Activated T-helper 1 cell treated with anti-CD3 and anti-CD28 coated beads, Interleukin-12 subunit alpha, Interleukin-12 subunit beta, Interleukin-2, Interleukin-4 antibody, amounts not matched to agents 30 ng/mL and 10 ng/mL and 1 ng/mL, durations not matched to agents 14 hours and 24 hours and 36 hours (primary cell): ENCODE measurements at places on chromosomes 2 and 18. TPM values are rescaled to one million over a fixed set of nuclear protein-coding genes. Genes with fewer than 3 reads are reported as not detected.

GRCh38 chr18:3209859-3210569, 9.8 kb downstream of the MYOM1 start:
- H3K36me3 ChIP-seq, result no peaks in the 10 kb centered on the region
- no peaks in the 10 kb centered on the region for H3K27me3 ChIP-seq
- no peak overlapping the region for H3K4me3 ChIP-seq
- no peaks in the 10 kb centered on the region for H3K4me1 ChIP-seq

- peaks cover 11% of the 10 kb centered on the region for H3K36me3 ChIP-seq
- no peak overlapping the region for H3K27ac ChIP-seq
- no peak overlapping the region for H3K4me3 ChIP-seq
- no peaks in the 10 kb centered on the region for H3K4me1 ChIP-seq
- H3K27me3 ChIP-seq, result no peaks in the 10 kb centered on the region
Observed at GRCh38 chr2:173196080-173196479, 120.4 kb downstream of the MAP3K20 start.

- no peak overlapping the region for H3K27ac ChIP-seq
- no peak for DNase-seq
- no peaks in the 10 kb centered on the region for H3K27me3 ChIP-seq
- H3K4me3 ChIP-seq, result no peak overlapping the region
- peaks cover 2% of the 10 kb centered on the region for H3K36me3 ChIP-seq
Observed at GRCh38 chr2:30351949-30352348, 95.1 kb upstream of the LCLAT1 start.

- no peaks in the 10 kb centered on the region for H3K4me1 ChIP-seq
- DNase-seq, result no peak
- peaks cover 4% of the 10 kb centered on the region for H3K27me3 ChIP-seq
- H3K4me3 ChIP-seq, result no peak overlapping the region
Observed at GRCh38 chr2:195279840-195280427, 377.1 kb upstream of the SLC39A10 start.

- no peaks in the 10 kb centered on the region for H3K4me1 ChIP-seq
- no peak overlapping the region for H3K27ac ChIP-seq
- DNase-seq, result no peak
- H3K27me3 ChIP-seq, result no peaks in the 10 kb centered on the region
- no peak overlapping the region for H3K4me3 ChIP-seq
Observed at GRCh38 chr18:50694147-50694546, 125.7 kb downstream of the MRO start.

GRCh38 chr2:219428469-219428868, 6.2 kb upstream of the SPEG start:
- peaks cover 20% of the 10 kb centered on the region for H3K27me3 ChIP-seq
- H3K4me1 ChIP-seq, result no peaks in the 10 kb centered on the region
- no peak for DNase-seq
- H3K36me3 ChIP-seq, result no peaks in the 10 kb centered on the region

DNA sequence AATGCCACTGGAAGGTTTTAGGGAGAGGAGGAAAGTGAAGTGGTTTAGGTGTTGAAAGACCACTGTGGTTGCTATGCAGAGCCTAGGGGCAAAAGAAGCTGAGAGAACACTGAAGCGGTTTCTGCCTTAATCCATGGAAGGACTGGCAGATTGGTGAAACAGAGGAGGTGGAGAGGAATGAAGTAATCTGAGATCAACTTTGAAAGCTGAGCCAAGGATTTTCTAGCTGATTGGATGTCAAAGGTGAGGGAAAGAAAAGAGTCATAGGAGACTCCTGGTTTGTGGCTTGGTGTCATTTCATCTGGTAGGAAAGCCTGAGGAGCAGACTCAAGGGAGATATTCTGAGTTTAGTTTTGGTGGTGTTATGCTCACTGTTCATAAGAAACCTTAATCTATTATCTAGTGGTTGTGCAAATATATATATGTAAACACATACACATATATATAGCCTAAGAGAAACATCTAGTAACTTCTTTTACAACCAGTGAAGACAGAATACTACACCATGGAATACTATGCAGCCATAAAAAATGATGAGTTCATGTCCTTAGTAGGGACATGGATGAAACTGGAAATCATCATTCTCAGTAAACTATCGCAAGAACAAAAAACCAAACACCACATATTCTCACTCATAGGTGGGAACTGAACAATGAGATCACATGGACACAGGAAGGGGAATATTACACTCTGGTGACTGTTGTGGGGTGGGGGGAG, 134.1 kb upstream of the CREB1 start:
- no peak for DNase-seq
- H3K36me3 ChIP-seq, result peaks cover 6% of the 10 kb centered on the region
- no peak overlapping the region for H3K27ac ChIP-seq
- H3K27me3 ChIP-seq, result no peaks in the 10 kb centered on the region
- H3K4me1 ChIP-seq, result no peaks in the 10 kb centered on the region
- no peak overlapping the region for H3K4me3 ChIP-seq

GRCh38 chr18:10838553-10838952, 310.8 kb downstream of the PIEZO2 start:
- no peaks in the 10 kb centered on the region for H3K36me3 ChIP-seq
- H3K27ac ChIP-seq, result no peak overlapping the region
- peaks cover 1% of the 10 kb centered on the region for H3K27me3 ChIP-seq
- no peaks in the 10 kb centered on the region for H3K4me1 ChIP-seq

DNA sequence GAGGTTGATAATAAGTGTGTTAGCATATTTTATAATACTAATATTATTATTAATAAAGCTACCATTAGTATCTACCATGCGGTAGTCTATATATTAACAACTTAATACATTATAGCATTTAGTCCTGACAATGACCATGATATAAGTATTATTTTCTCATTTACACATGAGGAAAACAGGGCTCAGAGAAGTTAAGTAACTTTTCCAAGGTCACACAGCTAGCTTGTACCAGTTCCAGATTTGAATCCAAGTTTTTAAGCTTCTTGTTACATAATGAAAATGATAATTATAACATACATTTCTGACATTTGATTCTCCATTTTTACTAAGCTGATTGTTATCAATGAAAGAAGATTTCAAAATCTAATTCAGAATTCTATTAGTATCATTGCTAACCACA, 310.6 kb downstream of the AGPS start:
- DNase-seq, result no peak
- no peaks in the 10 kb centered on the region for H3K36me3 ChIP-seq
- H3K4me1 ChIP-seq, result no peaks in the 10 kb centered on the region
- no peak overlapping the region for H3K27ac ChIP-seq
- peaks cover 7% of the 10 kb centered on the region for H3K27me3 ChIP-seq

DNA sequence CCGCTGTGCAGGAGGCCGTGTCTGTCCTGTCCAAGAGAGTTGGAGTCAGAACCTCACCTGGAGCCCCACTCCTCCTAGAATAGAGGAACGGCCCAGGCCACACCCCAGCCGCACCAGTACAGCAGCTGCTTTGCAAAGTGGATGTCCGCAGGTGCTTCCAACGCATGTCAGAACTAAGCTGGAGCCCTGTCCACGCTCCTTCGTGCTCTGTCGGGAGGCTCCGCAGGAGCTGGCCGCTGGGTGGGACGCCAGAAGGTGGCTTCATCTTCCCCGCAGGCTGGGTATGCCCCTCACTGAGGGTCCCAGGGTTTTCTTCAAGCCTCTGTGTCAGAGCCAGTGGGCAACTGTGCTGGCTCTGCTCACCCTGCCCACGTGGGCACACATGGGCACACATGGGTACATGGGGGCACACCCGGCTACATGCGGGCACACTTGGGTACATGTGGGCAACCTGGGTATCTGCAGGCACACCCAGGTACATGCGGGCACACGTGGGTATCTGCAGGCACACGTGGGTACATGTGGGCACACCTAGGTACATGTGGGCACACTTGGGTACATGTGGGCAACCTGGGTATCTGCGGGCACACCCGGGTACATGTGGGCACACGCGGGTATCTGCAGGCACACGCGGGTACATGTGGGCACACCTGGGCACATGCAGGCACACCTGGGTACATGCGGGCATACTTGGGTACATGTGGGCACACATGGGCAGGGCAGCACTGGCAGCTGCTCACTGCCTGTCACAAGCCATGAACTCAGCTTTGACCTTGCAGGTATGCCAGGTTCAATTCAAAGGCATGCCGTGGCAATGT, 67.1 kb upstream of the CTDP1 start:
- H3K4me3 ChIP-seq, result no peak overlapping the region
- no peak for DNase-seq
- no peaks in the 10 kb centered on the region for H3K4me1 ChIP-seq
- H3K36me3 ChIP-seq, result no peaks in the 10 kb centered on the region

- no peak overlapping the region for H3K27ac ChIP-seq
- H3K4me3 ChIP-seq, result no peak overlapping the region
- H3K36me3 ChIP-seq, result no peaks in the 10 kb centered on the region
- no peak for DNase-seq
- H3K4me1 ChIP-seq, result no peaks in the 10 kb centered on the region
Observed at GRCh38 chr2:178309541-178309940, 115.2 kb downstream of the OSBPL6 start.

DNA sequence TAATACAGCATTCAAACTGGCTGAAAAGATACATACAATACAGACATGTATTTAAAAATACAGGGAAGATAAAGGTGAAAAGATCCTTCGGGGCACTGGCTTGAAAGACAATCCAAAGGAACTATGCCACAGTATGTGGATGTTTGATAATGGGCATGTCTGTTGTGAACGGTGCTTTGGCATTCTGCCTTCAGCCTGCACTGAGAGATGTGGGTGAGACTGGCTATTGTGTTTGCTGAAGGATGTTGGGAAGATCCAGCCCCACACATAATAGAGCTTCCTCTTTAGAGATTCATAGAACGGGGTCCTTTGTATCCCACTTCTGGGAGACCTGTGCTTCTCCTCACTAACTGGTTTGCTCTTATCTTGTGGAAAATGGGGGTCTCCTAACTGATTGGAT, 65.1 kb upstream of the CXCR4 start:
- H3K27me3 ChIP-seq, result peaks cover 6% of the 10 kb centered on the region
- peaks cover 7% of the 10 kb centered on the region for H3K4me1 ChIP-seq
- no peak overlapping the region for H3K4me3 ChIP-seq

DNA sequence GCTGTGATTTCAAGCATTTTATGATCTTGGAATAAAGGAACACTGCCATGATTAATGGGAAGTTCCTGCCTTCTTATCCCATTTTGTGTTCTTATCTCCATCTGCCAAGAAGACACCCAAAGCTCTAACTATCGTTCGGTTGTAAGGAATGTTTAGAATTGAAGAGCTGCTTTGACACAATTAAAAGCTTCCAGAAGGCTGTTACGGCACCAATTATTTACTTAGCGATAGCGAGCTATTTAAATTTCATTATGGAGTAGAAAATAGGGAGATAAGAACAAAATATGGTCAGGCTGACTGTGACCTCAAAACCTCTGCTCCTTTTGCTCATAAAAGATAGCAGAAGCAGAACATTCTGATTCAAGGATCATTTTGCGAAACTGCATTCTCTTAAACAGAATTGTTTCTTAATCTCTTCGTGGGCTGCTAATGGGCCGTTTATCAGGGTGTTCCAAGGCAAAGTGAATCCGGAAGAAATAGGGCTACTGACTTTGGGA, 101.6 kb downstream of the SLC4A3 start:
- no peaks in the 10 kb centered on the region for H3K4me1 ChIP-seq
- DNase-seq, result no peak
- no peak overlapping the region for H3K4me3 ChIP-seq
- no peaks in the 10 kb centered on the region for H3K36me3 ChIP-seq

DNA sequence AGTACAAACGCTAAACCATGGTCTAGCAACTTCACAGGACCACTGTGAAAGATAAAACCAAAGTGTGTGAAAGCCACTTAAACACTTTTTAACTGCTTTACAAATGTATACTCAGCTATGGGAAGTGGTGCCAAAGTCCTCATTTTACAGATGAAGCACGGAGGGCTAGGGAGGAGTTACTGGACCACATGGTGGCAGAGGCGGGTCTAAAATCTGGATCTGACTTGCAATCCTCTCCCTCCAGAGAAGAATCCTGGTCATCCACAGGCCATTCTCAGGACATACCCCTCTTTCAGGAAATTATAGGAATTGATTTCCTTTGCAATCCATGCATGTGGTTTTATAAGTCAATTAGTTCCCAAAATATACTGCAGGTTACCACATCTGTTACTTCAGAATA, 84.6 kb upstream of the GYPC start:
- no peaks in the 10 kb centered on the region for H3K4me1 ChIP-seq
- no peaks in the 10 kb centered on the region for H3K27me3 ChIP-seq
- no peak overlapping the region for H3K27ac ChIP-seq
- no peak overlapping the region for H3K4me3 ChIP-seq
- H3K36me3 ChIP-seq, result no peaks in the 10 kb centered on the region

DNA sequence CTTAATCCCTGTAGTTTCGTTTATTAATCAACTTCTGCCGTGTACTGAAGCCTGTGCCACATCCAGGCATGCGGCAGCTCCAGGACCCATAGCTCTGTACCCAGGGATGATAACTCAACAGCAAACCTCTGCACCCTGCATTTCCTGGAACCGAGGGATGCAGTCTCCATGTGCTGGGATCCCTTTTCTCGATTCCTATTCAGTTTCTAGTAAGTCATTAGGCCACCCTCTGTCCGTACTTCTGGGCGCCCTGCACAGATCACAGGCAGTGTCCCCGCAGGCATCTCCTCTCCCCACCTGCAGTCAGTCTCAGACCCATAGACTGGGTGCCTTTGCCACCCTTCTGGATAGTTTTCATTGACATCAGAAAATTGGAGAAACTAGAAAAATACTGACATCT, 18.8 kb downstream of the TMEM18 start:
- H3K27ac ChIP-seq, result no peak overlapping the region
- H3K27me3 ChIP-seq, result peaks cover 12% of the 10 kb centered on the region
- H3K4me1 ChIP-seq, result peaks cover 19% of the 10 kb centered on the region

DNA sequence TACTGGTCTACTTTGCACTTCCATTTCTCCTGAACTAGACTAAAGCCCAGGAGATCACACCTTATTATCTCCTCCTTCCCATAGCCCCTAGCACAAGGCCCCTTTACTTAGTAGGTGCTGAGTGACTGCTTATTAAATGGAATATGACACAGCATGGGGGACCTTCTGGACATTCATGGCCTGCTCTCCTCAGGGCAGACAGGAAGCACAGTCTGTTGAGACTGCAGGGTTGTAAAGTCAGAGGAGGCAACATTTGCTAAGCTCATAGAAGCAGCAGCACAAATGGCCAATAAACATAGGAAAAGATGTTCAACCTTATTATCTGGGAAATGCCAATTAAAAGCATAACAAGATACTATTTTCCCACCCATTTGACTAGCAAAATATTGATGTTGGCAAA, 75.3 kb downstream of the DNMT3A start:
- no peak for DNase-seq
- H3K4me3 ChIP-seq, result no peak overlapping the region
- H3K4me1 ChIP-seq, result peaks cover 20% of the 10 kb centered on the region
- no peaks in the 10 kb centered on the region for H3K27me3 ChIP-seq
- peak overlapping the region; percentile 45 for H3K27ac ChIP-seq

- H3K27me3 ChIP-seq, result no peaks in the 10 kb centered on the region
- H3K36me3 ChIP-seq, result no peaks in the 10 kb centered on the region
- H3K27ac ChIP-seq, result no peak overlapping the region
- no peaks in the 10 kb centered on the region for H3K4me1 ChIP-seq
Observed at GRCh38 chr2:223220658-223220925, 168.6 kb downstream of the KCNE4 start.

STK25 gene
- total RNA-seq, result 125 and 133 TPM in 2 replicates

DYNAP gene
- total RNA-seq, result not detected in 2 replicates

ASNSD1 gene
- 58.4 and 61.2 TPM in 2 replicates for total RNA-seq

EHD3 gene
- total RNA-seq, result 1.9 and 2.1 TPM in 2 replicates

SULT1C2 gene
- total RNA-seq, result not detected in 2 replicates

SLC5A6 gene
- 89.2 and 105 TPM in 2 replicates for total RNA-seq

COLEC12 gene
- total RNA-seq, result not detected in 2 replicates

ADD2 gene
- total RNA-seq, result 6.9 and 9.0 TPM in 2 replicates

ABCA12 gene
- not detected in 2 replicates for total RNA-seq
